ENCODE measurements at places on chromosomes 12 and 14.

DNA sequence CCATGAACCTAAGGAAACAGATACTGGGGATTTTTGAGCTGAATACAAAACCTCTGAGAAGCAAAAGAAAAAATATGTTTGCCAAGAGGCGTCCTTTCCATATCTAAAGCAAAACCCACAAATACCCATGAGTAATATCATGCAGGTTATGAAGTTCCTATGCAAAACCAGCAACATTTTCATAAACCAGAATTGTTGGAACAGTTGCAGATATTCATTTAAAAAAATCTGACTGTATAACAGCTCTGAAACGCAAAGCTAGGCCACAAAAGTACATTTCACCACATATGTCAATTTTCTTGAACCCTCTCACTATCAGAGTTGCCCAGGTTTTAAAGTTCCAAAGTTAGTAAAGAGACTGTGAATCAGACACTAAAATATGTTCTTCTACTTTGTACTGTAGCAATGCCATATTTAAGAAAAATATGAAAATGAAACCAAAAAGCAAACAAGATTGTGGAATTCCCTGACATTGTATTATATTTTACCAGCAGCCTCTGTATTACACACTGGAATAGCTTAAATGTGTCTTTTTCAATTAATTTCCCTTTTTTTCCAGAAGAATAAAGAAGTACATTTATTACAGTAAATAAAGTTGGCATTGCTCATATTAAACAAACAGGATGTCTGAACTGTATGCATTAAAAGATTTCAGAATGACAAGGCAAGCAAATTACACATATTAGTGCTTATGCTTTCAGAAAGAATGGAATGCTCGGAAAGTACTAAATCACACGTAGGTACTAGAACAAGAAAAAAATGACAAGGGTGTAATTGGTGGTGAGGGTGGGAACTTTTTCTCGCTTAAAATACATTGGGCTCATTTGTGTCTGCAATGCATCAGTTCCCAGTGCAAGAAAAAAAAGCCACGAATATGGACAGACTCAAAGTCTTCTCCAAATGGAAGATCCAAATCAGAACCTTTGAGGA, 33.6 kb upstream of the HIF1A start:
- DNase-seq = no peak

DNA sequence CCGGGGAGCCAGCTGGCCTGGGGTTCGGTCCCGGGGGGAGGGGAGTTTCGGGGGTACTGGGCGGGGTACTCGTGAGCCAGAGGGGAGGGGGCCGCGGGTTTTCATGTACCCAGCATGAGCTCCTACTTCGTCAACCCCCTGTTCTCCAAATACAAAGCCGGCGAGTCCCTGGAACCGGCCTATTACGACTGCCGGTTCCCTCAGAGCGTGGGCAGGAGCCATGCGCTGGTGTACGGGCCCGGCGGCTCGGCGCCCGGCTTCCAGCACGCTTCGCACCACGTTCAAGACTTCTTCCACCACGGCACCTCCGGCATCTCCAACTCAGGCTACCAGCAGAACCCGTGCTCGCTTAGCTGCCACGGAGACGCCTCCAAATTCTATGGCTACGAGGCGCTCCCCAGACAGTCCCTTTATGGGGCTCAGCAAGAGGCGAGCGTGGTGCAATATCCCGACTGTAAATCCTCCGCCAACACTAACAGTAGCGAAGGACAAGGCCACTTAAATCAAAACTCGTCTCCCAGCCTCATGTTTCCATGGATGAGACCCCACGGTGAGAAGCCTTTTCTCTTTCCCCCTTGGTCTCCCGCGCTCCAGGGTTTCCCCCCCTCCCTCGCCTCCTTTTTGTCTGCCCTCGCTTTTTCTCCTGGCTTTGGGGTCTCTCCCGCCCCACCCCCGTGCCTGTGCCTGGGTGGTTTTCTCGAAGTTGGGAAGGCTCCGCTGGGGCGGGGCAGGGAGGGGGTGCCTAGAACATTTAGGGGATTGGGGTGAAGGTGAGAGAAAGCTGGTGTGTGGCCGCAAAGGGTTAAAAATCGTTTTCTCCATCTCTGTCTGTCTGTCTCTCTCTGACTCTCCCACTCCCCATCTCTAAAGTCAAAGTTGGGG, 627 bp downstream of the HOXC8 start:
- no peak for DNase-seq

DNA sequence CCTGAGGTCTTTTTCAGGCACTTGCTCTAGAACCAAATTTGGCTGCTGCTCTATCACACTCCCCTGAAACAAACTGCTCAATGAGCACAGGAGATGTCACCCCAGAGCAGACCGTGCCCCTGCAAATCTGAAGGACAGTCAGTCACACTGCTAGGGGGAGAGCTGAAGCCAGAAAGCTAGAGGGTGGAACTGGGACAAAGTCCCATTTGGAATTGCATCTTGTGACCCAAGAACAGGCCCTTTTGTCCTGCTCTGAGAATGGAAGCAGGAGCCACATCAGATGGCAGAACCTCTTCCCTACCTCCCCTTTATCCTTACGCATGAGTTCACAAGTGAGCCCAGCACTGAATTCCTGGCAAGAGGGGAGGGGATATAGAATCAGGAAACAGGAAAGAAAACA, 64.7 kb downstream of the MAP3K9 start:
- no peak for DNase-seq

GRCh38 chr12:21434699-21435098, 2.8 kb upstream of the PYROXD1 start:
- DNase-seq = no peak

- no peak for DNase-seq
Observed at GRCh38 chr12:4742416-4742970, 22.3 kb downstream of the GALNT8 start.

- DNase-seq = no peak
Observed at GRCh38 chr12:104142543-104142942, 4.5 kb upstream of the NFYB start.

DNA sequence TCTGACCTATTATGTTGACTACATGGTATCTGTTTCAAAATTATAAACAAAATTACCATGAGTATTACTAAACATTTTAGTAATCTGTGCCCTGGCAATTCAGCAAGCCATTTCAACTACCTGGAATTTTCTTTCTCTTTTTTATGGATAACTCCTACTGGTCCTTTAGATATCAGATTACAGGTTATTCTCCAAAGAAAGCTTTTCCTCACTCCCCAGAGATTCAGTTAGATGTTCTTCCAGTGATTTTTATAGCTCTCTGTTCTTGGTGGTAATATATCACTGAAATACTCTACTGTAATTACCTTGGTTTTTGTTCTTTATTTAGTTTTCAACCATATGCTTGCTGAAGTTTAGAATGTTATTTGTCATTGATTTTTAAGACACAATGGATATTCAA, 930.2 kb upstream of the FOXG1 start:
- no peak for DNase-seq

DNA sequence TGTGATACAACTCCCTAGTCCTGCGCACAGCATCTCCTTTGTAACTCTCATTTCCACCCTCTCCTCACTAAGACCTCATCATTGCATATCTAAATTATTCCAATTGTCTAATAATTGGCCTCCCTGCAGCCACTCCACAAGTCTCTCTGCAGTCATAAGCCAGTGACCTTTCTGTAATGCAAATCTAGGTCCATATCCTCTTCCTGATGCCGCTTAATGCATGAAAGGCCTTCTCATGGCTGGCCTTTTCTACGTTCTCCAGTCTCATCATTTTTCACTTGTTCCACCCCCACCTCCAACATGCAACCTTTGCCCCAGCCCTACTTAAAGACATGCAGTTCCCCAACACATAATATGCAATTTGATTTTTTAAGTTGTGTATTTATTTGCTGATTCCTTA, 96.0 kb downstream of the RPAP3 start:
- no peak for DNase-seq

- DNase-seq = peak; percentile 87
Observed at GRCh38 chr12:14664434-14665023, 31.9 kb downstream of the GUCY2C start.

DNA sequence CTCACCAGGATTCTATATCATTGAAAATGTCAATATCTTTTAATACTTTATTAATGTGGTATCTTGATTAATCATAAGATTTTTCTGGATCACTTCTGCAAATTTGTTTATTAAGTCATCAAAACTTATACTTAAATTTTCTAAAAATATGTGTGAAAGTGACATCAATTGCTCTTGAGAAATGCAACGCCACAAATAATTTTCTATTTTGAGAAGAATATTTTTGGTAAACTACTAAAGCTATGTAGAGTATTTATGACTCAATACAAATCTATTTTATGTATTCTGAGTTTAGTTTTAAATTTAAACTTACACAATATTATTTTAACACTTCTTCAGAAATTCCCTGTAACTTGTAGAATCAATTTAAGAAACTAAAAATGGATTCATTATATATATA, 263.3 kb downstream of the RASSF9 start:
- no peak for DNase-seq

GRCh38 chr12:91781114-91781513, 364.5 kb downstream of the BTG1 start:
- DNase-seq = no peak

- DNase-seq = no peak
Observed at GRCh38 chr12:75747572-75748021, 236.2 kb upstream of the KRR1 start.

GRCh38 chr14:55977392-55978150, 140.6 kb upstream of the PELI2 start:
- no peak for DNase-seq

GRCh38 chr14:58626431-58626831, 11.3 kb upstream of the DACT1 start:
- DNase-seq = no peak

- DNase-seq = peak; percentile 85
Observed at GRCh38 chr12:116718655-116719454, 19.0 kb downstream of the SPRING1 start.

DNA sequence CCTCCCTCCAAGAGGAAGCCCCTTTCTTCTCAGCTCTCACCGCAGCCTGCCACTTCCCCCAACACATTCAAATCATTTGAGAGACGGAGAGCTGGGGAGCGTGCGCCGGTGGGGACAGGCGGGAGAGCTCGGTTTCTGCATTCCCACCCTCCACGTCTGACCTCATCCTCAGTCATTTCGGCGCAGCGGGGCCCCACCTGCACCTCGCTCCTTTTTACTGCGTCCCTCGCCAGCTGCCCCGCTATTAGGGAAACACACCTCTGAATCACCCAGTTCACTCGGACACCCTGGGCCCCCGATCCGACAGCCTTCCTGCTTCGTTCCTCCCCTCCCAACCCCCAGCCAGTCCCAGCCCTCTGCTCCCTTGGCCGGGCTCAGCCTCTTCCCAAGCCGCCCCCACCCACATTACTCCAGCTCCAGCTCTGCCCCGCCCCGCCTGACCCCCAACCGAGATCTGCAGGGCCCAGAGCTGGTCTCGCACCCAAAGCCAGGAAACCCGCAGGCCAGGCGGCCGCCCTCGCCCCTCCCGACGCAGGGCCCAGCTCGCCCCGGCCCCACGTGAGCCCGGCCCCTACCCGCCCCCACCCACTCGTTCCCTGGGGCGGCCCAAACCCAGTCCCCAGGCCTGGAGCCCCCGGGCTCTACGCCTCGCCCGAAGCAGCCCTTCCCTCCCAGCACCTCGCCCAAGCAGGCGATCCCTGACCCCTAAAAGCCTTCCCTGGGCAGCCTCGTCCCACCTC, 783 bp downstream of the CORO1C start:
- peak; percentile 91 for DNase-seq

DNA sequence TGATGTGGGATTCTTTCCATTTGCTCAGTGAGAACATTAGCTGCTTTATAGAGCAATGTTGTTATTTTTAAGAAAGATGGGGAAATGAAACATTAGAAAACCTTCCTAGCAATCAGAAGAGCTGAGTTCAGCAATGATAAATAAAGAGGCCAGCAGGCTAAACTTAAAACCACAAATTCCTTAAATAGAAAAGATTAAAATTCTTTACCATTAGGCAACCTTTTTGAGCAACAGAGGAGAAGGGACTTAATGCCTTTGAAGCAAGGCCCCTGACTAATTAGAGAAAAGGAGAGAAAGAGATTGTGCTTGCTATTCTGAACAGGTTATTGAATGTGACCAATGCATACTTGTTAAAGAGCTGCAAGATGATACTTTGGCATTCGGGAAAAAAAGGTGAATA, 160.8 kb upstream of the LMO3 start:
- DNase-seq = no peak

- DNase-seq = no peak
Observed at GRCh38 chr12:47238669-47239114, 158.9 kb upstream of the AMIGO2 start.

- DNase-seq = no peak
Observed at GRCh38 chr14:22898302-22899090, 15.5 kb downstream of the REM2 start.

- DNase-seq = no peak
Observed at GRCh38 chr14:68192935-68193334, 373.4 kb downstream of the RAD51B start.

- no peak for DNase-seq
Observed at GRCh38 chr12:70246580-70246979, 3.3 kb downstream of the CNOT2 start.

DNA sequence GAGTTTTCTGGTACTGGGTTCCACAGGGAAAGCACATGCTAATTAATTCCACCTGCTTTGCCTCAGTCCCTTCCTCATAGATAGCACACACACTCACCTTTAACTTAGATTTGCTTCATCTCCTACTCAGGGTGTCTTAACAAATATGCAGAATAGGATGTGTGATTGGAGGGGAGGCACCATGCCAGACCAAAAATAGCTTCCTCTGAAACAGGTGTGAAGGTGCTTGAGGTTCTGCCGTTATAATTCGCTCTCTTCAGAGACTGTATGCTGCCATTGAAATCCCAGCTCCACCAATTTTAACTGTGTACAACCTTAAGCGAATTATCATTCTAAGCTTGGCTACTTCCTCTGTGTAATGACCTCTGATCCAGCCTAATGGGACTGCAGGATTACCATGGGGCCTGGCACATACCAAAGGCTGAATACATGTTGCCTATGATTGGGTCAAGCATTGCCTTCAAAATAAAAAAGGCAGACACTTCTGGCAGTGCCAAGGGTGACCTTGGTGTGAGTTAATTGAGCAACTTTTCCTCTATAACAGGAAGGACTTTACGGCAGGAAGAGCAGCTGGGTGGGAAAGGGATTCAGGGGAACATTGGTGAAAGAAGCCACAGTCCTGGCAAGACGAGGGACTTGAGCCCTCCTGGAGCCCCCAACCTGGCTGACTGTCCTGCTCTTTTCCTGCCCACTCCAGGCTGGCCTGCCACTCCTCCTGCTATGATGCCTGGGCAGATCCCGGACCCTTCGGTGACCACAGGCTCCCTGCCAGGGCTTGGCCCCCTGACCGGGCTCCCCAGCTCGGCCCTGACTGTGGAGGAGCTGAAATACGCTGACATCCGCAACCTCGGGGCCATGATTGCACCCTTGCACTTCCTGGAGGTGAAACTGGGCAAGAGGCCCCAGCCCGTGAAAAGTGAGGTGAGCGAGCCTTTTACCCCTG, 9.7 kb downstream of the JDP2 start:
- no peak for DNase-seq

DNA sequence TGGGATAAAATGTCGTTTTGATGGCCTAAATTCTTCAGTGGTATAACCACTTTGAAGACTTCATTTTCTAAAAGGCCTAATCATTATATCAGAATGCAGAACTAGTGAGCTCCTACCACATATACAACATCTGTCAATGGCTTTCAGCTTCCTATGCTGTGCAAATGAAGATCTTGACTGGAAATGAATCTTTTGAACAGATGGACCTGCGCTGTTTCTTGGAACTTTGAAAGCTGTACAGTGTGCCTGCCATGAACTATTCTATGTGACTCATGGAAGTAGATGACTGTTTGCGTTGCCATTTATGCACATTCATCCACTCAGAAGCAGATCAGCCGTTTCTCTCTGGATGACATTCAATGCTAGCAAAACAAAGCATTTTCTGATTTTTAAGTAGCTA, 542.2 kb upstream of the USP15 start:
- no peak for DNase-seq

All from NCI-H1417 (cell line).